ENCODE measurements at places on chromosomes 4 and X.

DNA sequence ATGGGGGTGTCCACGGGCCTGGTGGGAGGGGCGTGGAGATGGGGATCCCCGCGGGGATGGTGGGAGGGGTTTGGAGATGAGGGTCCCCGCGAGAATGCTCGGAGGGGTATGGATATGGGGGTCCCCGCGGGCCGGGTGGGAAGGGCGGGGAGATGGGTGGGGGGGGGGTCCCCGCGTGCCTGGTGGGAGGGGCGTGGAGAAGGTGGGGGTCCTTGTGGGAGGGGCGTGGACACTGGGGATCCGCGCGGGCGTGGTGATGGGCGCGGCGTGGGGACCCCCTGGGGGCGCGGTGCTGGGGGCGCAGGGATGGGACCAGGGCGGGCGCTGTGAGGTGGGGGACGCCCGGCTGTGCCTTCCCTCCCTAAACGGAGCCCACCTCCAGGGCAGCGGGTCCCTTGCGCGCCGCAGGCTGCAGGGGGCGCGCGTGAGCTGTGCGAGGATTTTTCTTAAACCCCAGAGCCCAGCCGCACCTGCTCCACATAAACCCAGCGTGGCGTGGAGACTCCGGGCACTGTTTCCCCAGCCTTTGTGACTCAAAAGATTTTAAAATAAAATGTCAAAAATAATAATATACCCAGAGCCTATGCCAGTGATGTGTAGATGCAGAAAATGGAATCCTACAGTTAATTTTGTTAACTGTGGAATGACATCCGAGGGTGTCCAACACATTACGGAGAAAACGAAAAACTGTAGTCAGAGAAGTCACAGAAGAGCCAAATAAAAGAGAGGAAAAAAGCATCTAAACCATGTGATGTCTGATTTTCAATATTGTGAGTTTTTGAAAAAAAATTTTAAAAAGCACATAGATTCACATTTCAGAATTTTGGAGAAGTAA, 1.5 kb upstream of the ASMTL start:
- DNase-seq: no peak

DNA sequence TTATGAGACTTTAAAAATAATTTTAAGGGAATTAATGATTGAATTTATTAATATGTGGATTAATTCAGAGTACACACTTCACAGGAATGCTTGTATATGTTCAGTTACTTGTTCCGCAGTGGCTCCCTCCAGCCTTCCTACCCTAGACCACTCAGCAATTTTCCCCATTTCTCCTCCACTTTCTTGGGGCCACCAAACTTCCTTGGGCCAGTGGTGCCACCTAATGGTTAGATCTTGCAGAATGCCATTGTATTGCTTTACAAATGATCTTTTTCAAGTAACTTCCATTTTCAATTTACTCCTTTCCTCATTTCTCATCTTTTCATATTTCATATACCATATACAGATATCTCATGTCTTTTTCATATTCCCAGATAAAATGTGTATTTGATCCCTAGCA, 3.6 kb upstream of the RNF175 start:
- DNase-seq: no peak

DNA sequence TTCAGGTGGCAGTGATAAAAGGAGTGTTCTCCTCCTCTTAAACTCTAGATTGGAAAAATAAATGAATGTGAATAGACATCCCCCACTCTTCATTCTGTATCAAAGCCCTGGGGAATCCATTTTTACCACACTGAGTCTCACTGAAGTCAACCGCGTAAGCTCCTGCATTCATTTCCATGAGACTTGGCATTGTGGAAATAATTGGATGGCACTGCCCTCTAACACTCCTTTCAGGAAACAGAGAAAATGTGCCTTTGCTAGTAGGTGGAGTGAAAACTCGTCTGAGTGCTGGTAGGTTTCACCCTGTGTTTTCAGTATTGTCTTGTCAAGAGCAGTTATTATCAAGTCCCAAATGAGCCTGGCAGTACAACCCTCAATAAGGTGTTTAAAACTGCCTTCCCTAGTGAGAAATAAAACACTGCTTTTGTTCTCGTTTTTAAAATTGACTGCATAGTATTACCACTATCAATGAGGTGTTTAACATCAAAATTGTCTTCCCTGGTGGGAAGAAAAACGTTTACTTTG, 9.7 kb upstream of the CDKN2AIP start:
- DNase-seq: no peak

DNA sequence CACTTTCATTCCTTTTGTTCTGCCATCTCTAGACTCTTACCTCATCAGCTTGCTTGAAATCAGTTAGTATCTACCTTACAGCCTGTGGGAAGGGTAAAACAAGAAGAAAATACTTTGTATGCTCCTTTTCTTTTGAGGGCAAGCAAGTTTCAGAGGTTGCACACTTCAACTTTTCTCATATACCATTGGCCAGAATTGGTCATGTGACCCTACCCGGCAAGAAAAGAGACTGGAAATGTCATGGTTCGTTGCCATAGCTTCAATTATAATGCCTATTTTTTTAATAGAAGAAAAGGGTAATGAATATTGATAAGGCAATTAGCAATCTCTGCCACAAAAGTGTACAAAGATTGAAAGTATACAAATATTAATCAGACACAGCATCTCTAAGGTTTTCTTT, 346.7 kb upstream of the TACR3 start:
- no peak for DNase-seq

- DNase-seq: no peak
Measured at GRCh38 chr4:152100379-152101201, 339.8 kb upstream of the GATB start.

- DNase-seq: no peak
Measured at GRCh38 chr4:4862665-4863482, 3.4 kb downstream of the MSX1 start.

GRCh38 chrX:54180403-54180802, 2.7 kb downstream of the FAM120C start:
- no peak for DNase-seq

DNA sequence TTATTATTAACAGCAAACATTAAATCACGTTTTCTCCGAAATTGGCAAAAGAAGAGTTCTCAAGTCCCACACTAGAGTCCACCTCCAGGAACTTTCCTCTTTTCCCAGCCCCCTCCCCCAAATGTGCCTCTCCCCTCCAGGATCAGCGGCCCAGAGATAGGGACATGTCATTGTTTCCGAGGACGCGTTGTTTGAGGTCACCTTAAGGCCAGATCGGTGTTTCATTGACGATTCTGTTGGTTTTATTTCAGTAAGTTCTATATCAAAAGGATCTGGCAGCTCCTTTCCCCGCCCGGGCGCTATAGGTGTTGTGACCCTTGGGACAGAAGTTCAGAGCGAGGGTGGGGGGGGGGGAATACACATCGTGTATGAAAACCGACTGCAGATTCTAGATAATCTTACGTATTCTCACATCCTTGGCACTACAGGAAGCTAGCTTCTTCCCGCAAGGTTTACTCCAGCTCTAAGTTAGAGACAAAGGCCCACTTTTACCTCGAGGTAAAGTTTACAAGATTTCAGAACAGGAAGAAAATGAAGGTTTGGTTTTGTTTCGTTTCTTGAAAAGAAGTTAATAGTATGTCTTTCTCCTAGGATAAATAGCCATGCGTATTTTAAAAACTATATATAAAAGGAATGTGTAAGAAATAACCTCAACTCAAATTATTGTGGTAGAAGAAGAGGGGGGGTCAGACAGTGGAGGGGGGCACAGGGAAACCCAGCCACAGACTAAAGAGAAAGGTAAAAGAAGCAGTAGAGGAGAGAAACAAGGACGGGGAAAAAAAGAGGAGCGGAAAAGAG, 739 bp upstream of the MSX1 start:
- DNase-seq: no peak

GRCh38 chr4:61251129-61251528, 51.0 kb downstream of the ADGRL3 start:
- no peak for DNase-seq

- DNase-seq: no peak
Measured at GRCh38 chr4:115515772-115516171, 402.4 kb upstream of the NDST4 start.

DNA sequence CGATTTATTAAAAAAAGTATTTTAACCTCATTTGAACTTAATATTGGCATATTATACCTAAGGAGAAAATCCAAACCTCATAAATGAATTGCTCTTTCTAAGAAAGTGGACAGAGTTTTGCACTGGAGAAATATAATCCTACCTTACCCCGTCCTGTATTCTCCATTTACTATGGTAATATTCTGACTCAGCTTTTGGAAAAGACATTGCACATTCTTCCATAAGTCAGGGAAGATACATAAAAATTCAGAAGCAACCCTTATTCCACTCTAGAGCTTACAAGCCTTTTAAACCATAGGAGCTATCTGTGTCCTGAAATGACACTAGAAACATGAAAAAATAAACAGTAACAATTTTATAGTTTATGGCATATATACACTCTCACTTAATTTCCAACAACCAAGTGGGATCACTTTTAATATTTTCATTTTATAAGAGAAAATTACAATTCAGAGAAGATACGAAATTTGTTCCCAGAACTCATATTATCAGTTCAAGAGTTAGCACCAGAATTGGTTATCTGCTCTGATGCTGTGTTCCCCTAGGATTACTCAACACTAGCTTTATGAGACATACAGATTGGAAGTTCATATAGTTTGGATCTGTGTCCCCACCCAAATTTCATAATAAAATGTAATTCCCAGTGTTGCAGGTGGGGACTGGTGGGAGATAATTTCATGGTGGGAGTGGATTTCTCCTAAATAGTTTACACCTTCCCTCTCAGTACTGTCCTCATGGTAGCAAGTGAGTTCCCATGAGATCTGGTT, 359.4 kb downstream of the ARAP2 start:
- no peak for DNase-seq

DNA sequence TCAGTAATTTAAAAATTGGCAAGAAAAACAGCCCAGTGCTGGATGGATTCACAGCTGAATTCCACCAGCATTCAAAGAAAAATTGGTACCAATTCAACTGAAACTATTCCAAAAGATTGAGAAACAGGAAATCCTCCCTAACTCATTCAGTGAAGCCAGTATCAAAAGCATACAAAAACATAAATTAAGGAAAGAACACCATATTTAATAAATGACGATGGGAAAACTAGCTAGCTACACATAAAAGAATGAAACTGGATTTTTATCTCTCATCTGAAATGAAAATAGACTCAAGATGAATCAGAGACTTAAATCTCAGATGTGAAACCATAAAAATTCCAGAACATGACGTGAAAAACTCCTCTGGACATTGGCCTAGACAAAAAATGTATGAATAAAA, 516.8 kb upstream of the SPANXN1 start:
- no peak for DNase-seq

DNA sequence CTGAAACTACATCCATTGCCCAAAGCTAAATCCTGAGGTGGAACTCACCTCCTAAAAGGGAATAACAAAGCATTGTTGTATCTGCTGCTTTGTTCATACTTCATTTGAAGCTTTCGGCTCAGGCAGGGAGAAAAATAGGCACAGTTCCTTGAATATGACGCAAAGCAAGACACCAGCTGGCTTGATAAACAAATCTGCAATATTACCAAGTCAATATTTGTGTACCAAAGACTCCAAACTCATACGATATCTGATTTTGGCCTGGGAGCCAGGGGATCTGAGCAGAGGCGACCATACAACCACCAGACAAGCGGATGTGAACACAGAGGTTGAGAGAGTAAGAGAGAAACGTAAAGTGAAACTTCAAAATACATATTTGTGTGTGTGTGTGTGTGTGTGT, 34.8 kb upstream of the RAP1GDS1 start:
- DNase-seq: no peak

GRCh38 chr4:88706574-88706973, 8.9 kb upstream of the NAP1L5 start:
- no peak for DNase-seq

DNA sequence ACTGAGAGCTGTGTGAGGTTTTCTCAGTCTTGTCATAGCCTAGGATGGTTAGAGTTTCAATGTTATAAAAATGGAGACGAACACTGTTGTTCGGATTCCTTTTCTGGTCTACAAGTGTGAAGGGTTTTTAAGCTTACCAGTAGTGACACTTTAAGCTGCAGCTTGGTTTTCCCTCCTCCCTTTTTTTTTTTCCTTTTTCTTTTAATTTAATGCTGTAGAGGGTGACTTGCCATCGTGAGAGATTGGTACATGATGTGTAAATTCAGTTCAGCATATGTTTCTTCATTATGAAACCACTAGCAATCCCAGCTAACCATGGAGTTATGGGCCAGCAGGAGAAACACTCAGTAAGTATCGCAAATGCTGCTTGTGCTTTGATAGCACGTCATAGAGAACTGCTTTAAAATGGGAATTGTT, 165.0 kb downstream of the RAPGEF2 start:
- DNase-seq: no peak

DNA sequence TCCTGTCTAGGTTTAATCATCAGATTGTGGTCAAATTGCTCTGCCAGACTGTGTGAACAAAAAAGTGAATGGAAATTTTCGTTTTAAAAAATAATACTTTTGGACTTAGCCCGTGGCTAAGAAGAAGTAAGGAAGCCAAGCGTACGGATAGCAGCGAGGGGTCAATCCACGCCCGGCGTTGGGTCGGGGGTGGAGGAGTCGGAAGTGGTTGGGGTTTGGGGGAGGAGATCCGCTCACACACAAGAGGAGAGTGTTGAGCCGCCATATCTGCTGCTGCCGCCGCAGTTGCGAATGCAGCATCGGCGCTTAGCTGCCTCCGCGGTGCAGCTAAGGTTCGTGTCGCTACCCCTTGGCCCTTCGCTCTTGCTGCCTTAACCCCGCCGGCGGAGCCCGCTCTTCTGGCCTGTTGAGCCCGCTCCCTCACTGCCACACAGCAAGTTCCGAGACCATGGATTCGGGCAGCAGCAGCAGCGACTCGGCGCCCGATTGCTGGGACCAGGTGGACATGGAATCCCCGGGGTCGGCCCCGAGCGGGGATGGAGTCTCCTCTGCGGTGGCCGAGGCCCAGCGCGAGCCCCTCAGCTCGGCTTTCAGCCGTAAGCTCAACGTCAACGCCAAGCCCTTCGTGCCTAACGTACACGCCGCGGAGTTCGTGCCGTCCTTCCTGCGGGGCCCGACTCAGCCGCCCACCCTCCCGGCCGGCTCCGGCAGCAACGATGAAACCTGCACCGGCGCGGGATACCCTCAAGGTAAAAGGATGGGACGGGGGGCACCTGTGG, at the start of gene GSPT2:
Gene GSPT2 (plus strand): TSS at position 264 of the 779 bp plus-strand sequence. CDS start 185 bp downstream, at position 449.
- peak; percentile 40 for DNase-seq

- DNase-seq: no peak
Measured at GRCh38 chrX:129071390-129071789, 451.9 kb downstream of the SMARCA1 start.

- DNase-seq: no peak
Measured at GRCh38 chr4:31923634-31924033, 1203.5 kb downstream of the PCDH7 start.

- no peak for DNase-seq
Measured at GRCh38 chrX:138858951-138859350, 147.4 kb upstream of the FGF13 start.

GRCh38 chrX:20361081-20361889, 94.6 kb upstream of the RPS6KA3 start:
- DNase-seq: no peak

GRCh38 chr4:180333162-180333561, 1910.0 kb upstream of the TENM3 start:
- no peak for DNase-seq

GRCh38 chr4:164700471-164700870, 53.5 kb upstream of the SMIM31 start:
- no peak for DNase-seq
